Ureter (tissue), 1 donor: ENCODE measurements at places on chromosomes 12 and 14. TPM values are rescaled to one million over a fixed set of nuclear protein-coding genes. Genes with fewer than 3 reads are reported as not detected.
A peak's percentile ranks its signal among the peaks of the same experiment; 100 is the strongest.

The STON2 gene
- 61.4 TPM for total RNA-seq

The GLT1D1 gene
- 0.94 TPM for total RNA-seq

The FLRT2 gene
- total RNA-seq, result 25.5 TPM

The GLI1 gene
- 4.2 TPM for total RNA-seq

The IL22 gene
- total RNA-seq, result not detected

The SERPINA1 gene
- total RNA-seq, result 13.8 TPM

The KLHL33 gene
- 0.26 TPM for total RNA-seq

The PAPLN gene
- 6.7 TPM for total RNA-seq

The CAPZA3 gene
- total RNA-seq, result not detected

GRCh38 chr12:89879766-89880165 is 171.1 kb upstream of the ATP2B1 start:
- no peak for DNase-seq

- no peak for DNase-seq
Measured at GRCh38 chr14:55684956-55685584, 105.1 kb downstream of the KTN1 start.

- DNase-seq, result peak; percentile 25
Measured at GRCh38 chr14:104523546-104523935, 56.0 kb upstream of the C14orf180 start.

- DNase-seq, result no peak
Measured at GRCh38 chr12:38386205-38386985, 69.8 kb downstream of the ALG10B start.

GRCh38 chr12:31531893-31532292 is 59.0 kb downstream of the DENND5B start:
- no peak for DNase-seq

DNA sequence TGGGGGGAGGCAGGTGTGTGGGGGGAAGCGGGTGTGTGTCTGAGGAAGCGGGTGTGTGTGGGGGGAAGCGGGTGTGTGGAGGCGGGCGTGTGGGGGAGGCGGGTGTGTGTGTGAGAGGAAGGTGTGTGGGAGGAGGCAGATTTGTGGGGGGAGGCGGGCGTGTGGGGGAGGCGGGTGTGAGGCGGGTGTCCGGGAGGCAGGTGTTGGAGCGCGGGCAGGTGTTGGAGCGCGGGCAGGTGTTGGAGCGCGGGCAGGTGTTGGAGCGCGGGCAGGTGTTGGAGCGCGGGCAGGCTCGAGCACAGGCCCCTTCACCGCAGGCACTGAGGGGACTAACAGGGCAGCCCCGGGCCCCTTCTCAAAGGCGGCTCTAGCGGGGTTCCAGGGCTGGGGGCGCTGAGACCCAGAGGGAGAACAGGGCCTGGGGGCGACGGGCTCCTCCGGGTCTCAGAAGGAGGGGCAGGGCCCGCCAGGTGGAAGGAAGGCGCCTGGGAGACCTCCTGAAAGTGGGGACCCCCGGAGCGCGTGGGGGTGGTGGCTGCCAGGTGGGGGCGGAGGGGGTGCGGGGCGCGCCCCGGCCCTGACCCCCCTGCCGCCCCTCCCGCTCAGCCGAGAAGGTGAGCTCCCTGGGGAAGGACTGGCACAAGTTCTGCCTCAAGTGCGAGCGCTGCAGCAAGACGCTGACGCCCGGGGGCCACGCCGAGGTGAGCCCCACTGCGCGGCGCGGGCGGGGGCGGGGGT is 3.2 kb downstream of the CRIP2 start:
- no peak for DNase-seq

DNA sequence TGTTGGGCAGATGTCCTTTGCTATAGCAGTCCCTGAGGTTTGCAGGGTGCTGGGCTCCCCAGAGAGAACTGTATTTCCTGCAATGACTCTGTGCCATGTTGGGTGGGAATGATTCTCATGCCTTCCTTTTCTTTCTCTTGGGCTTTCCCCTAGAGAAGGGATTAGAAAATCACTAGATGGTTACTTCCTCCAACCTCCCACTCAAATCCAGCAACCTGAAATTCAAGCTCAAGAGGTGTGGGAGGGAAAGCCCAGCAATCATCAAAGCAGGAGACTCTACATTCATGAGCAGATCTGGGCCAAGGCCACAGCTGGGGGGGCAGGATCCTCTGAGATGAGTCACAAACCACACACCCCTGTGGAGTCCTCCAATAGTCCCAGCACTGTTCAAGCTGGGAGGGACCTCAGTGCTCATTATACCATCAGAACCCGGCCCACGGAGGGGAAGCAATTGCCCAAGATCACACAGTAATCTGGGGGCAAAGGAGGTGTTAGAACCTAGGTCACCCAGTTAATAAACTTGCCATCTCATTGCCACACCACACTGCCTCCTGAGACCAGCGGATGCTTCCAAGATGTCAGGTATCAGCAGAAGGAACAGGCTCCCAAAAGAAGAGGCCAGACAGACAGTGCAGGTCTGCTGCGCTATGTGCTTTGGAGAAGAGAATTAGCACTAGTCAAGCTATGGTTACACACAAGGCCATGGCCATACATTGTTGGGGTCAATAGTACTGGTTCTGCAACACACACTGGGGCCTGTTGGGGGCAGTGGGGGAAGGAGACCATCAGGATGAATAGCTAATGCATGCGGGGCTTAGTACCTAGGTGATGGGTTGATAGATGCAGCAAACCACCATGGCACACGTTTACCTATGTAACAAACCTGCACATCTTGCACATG is 65.7 kb downstream of the TTC9 start:
- peak; percentile 69 for DNase-seq

- DNase-seq, result no peak
Measured at GRCh38 chr12:49020441-49020840, 1.9 kb upstream of the PRKAG1 start.

GRCh38 chr14:50497351-50497750 is 35.0 kb downstream of the MAP4K5 start:
- no peak for DNase-seq

- peak; percentile 45 for DNase-seq
Measured at GRCh38 chr14:53032161-53032803, 81.4 kb upstream of the FERMT2 start.

DNA sequence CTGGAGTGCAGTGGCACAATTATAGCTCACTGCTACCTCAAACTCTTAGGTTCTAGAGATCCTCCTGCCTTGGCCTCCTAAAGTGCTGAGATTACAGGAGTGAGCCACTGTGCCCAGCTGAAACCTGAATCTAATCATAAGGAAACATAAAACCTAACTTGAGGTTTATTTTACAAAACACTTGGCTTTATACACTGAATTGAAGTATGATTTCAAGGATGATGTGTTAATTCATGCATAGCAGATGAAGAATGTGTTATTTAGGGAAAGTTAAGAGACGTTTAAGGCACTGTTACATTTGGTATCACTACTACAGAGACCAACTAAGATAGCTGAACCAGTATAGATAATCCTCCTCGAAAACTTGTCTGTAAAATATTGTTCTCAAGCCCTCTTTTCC is 6.4 kb downstream of the DICER1 start:
- DNase-seq, result no peak

DNA sequence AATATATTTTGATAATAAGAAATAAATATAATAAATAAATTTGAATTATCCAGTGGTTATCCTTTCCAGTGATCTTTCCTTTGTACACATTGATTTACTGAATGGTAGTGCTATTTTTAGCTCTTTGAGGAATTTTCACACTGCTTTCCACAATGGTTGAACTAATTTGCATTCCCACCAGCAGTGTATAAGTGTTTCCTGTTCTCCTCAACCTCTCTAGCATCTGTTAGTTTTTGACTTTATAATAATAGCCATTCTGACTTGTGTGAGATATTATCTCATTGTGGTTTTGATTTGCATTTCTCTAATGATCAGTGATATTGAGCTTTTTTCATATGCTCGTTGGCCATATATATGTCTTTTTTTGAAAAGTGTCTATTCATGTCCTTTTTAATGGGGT is 333.7 kb downstream of the RAD51B start:
- no peak for DNase-seq

- no peak for DNase-seq
Measured at GRCh38 chr14:54267172-54267571, 129.6 kb upstream of the CDKN3 start.
